ENCODE measurements at places on chromosomes 13 and 19. TPM values are rescaled to one million over a fixed set of nuclear protein-coding genes. Genes with fewer than 3 reads are reported as not detected.

Gene NCR1
- not detected for total RNA-seq

- no peak for DNase-seq
Observed at GRCh38 chr19:2475018-2475701, 767 bp upstream of the GADD45B start.

DNA sequence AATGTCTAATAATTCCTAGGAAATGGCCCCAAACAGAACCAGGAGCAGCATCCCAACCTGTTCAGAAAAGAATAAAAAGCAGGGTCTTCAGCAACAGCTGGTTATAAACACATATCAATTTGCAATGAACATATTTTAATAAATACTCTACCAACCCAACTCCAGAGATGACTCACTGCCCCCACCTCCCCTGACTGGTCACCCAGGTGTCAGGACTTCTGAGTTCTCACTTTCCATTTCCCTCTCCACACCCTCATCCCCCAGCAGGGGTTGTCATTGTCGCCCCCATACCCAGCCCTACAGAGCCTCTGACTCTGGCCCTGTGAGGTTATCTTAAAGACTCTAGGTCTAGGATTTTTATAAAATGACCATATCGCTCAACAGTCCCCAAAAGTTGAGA lies 6.9 kb downstream of the SERPINE3 start:
- no peak for DNase-seq

GRCh38 chr13:113489549-113490495 lies 689 bp downstream of the DCUN1D2 start:
- no peak for DNase-seq

Gene EID2
- 163 TPM for total RNA-seq

DNA sequence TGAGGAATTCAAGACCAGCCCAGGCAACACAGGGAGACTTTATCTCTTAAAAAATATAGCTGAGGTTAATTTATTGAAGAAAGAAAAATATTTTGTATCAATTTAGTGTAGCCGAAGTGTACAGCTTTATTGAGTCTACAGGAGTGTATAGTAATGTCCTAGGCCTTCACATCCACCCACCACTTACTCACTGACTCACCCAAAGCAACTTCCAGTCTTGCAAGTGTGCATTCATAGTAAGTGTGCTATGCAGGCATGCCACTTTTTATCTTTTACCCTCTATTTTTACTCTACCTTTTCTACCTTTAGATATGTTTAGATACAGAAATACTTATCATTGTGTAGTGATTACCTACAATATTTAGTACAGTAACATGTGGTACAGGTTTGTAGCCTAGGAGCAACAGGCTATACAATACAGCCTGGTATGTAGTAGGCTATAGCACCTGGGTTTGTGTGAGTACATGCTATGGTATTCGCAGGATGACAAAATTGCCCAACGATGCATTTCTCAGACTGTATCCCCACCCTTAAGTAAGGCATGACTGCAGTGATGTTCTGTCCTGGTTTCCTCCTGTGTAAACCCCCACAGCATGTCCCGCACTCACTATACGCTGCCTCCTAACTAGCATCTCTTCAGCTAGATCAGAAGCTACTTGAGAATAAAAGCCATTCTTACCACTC lies 15.3 kb upstream of the ATP12A start:
- no peak for DNase-seq

DNA sequence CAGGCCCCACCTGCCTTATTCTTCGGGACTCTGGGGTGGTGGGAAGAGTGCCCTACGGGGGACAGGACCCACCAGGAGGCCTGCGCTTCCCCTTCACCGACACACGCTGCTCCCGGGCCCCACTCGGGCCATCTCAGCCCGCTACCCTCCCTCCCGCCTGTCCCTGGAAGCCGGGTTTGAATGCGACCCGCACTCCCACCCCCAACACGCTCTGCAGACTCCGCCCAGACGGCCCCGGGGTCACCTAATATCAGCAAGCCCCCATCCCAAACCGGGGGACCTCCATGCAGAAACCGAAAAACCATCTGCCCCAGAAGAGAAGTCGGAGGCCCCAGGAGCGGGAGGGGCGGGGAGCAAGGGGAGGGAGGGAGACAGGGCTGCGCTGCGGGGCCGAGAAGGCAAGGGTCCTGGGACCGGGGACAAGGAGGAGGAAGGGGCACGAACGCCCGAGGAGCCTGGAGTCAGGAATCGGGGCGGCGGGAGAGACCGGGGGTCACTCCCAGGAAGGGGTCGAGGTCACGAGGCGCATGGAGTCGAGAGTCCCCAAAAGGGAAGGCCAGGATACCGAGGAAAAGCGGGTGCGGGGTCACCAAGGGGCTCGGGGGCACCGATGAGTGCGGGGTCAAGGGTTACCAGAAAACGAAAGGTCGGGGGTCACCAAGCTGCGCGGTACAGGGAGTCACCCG lies 766 bp downstream of the SBNO2 start:
- DNase-seq, result no peak

DNA sequence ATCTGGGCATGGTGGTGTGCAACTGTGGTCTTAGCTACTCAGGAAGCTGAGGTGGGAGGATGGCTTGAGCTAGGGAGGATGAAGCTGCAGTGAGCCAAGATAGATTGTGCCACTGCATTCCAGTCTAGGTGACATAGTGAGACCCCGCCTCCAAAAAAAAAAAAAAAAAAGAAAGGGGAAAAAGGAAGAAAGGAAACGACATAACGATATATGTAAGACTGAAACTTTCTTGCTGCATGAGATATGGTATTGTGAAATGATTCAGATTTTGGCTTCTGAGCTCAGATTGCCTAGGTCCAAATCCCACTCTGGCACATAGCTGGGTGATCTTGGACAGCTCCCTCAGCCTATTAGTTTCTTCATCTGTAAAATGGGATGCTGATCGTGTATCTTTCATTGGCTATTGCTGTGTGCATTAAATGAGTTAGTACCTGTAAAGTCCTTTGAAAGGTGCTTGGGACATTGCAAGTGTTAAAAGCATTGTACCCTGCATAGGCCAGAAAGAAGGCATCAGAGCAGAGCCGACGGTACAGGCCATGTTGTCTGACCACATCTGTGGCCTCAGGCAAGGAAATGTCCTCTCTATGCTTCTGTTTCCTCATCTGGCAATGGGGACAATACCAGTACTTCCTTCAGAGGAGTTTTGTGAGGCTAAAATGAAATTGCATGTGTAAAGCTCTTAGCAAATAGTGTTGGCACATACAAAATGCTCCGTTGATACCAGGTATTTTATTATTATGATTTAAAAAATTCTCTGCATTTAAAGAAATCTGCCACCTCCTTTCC lies 32.6 kb upstream of the SLC46A3 start:
- no peak for DNase-seq
